Kidney capillary endothelial cell (primary cell): ENCODE measurements at places on chromosomes 11 and 22.
A peak's percentile ranks its signal among the peaks of the same experiment; 100 is the strongest.

DNA sequence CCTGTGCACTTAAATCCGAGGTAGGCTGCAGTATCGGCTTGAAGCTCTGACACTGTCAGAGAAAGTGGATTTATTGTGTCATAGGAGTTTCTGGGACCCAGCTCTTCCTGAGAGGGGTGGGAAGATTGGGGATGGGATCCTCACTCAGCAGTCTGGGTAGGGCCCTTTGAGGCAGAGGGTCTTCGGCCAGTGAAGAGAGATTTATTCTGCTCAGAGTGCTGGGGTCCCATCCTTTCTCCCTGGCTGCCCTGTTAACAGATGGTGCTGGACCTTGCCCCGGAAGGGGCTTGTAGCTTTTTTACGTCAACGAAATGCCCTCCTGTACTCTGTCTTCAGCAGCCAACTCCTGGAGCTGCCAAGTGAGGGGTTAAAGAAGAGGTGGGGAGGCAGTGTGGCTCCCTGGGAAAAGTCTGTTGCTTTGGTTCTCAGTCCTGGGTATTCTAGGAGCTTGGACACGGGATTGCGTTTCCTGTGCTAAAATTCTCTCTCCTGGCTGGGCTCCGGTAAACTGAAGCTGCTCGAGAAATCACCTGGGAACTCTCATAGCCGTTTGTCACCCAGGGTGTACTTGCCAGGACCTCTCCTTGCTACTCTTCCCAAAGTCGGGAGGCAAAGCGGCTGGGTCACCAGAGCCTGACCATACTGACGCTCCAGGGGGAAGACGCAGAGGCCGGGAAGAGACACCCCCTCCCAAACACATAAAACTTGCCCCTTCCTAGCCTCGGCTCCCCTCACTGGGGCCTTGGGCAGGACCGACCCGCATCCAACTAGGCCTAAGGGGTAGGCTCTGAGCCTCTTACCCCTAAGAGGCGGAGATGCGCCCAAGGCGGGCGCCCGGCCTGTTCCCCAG is 806 bp upstream of the SMDT1 start:
- DNase-seq = no peak

- peak; percentile 90 for DNase-seq
Observed at GRCh38 chr22:20509344-20510047, 2.1 kb downstream of the MED15 start.

DNA sequence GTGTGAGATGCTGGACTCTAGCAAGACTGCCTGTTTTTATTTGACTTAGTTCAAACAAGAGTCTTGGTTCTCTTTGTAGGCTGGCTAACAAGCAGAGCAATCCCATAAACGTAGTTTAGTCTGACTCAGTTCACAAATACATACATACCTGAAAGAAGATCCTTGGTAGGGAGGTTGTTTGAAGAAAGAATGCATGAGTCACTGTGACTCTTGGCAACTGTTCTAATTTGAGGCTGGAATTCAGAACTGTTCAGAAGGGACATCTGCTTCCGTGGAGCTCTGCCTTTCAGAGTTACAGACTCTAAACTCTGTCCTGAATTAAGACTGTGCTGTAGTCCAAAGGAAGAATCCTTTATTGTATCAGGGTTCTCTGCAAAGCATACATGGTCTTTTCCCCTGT is 32.2 kb downstream of the C2CD3 start:
- DNase-seq = peak; percentile 46

GRCh38 chr11:69814411-69814810 is 4.8 kb downstream of the FGF3 start:
- no peak for DNase-seq

- DNase-seq = peak; percentile 13
Observed at GRCh38 chr11:8019314-8020243, 32.4 kb downstream of the EIF3F start.
